ENCODE measurements at places on chromosomes 3 and 15.

DNA sequence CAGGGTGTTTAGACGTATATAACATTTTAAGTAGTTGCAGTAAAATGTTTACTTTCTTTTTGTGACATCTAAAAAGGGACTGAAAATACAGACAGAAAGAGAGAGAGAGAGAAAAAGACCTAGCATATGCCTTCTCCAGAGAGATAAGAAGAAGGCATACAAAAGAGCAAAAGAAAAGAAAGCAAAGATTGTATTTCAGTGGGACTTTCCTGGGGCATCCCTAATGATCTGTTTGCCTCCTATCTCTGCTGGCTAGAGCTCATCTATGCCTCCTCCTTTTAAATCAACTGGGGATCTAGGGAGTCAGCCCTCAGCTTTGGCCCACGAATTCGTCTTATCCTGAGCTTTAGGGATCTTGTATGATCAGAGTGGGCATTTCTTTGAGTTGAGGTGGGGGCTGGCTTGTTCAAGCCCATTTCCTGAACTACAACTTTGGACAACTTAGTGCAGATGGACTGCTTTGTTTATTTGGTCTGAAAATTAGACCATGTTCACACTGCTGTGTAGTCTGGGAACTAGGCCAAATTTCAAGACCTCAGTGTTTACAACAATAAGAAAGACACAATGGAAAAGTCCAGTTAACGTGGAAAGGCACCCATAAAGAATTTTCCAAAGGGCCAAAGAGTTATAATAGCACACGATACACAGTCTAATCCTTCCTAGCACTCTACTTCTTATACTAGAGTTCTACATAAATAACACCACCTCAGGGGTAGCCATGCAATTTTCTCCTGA lies 61.0 kb downstream of the ATP8B4 start:
- no peak for DNase-seq

- peak; percentile 25 for DNase-seq
These were observed 44.8 kb upstream of the RNU6-1 start for GRCh38 chr15:67884514-67885174.

- no peak for DNase-seq
These were observed 428.7 kb upstream of the RARB start for GRCh38 chr3:24999357-24999756.

- no peak for DNase-seq
These were observed 3.6 kb downstream of the EHHADH start for GRCh38 chr3:185250247-185250646.

DNA sequence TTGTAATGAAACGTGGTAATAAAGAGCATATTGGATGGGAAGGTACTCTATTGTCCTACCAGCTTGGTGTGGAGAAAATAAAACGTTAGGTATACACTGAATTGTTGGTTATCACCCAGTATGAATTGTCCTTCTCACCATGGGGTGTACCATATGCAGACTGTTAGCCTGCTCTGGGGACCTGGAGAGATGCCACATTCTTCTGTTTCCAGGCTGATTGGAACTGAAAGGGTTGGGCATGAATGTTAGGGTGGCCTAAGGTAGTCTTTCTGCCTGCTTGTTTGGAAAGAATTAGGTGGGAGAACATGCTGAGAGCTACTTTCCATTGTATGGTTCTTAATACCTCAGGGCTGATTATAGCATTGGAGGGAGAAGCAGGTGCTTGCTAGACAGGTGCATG lies 340.6 kb downstream of the PTPRG start:
- no peak for DNase-seq

DNA sequence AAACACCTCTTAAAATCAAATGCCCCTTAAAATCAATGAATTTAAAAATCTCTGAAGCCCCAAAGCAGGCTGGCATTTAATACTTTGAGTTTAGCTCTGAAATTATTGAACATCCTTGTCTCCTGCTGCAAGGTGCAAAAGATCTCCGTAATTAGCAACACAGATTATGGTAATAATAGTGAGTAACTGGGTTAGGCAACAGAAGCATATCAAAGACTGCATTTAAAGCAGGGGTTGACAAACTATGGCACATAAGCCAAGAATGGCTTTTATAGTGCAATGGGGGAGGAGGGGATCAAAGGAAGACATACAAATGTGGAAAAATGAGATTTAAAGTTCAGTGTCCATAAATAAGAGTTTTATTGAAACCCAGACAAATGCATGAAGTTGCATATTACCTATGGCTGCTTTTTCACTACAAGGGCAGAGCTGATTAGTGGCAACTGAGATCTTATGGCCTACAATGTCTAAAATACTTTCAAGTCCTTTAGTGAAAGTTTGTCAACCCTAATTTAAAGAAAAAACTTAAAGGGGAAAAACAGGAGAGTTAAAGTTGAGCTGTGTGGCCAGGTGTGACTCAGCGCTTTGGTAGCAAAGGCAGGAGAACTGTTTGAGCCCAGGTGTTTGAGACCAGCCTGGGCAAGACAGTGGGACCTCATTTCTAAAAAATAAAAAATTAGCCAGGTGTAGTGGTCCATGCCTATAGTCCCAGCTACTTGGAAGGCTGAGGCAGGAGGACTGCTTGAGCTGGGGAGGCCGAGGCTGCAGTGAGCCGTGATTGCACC lies 157.6 kb downstream of the TBL1XR1 start:
- no peak for DNase-seq

GRCh38 chr3:157931517-157931916 lies 174.7 kb downstream of the SHOX2 start:
- DNase-seq, result no peak

All from stimulated activated CD4-positive, alpha-beta T cell treated with anti-CD3 and anti-CD28 coated beads, Interleukin-4, amount 100 ng/mL, for 48 hours (primary cell).